M059J (cell line): ENCODE measurements at places on chromosomes 6 and 20.
A peak's percentile ranks its signal among the peaks of the same experiment; 100 is the strongest.

- peak; percentile 75 for DNase-seq
These were observed 150.2 kb upstream of the OGFRL1 start for GRCh38 chr6:71138376-71138775.

- DNase-seq, result peak; percentile 30
These were observed 87.0 kb upstream of the B3GAT2 start for GRCh38 chr6:71043902-71044301.

GRCh38 chr20:12064540-12064939 lies 146.8 kb downstream of the BTBD3 start:
- DNase-seq, result no peak

GRCh38 chr20:10647471-10647870 lies 26.3 kb downstream of the JAG1 start:
- no peak for DNase-seq

GRCh38 chr6:129754750-129755149 lies 44.8 kb upstream of the ARHGAP18 start:
- no peak for DNase-seq
